RPMI8226 (cell line): ENCODE measurements at places on chromosomes 12 and 14.

- DNase-seq: peak; percentile 71
Observed at GRCh38 chr12:66688846-66689439, 10.1 kb upstream of the GRIP1 start.

DNA sequence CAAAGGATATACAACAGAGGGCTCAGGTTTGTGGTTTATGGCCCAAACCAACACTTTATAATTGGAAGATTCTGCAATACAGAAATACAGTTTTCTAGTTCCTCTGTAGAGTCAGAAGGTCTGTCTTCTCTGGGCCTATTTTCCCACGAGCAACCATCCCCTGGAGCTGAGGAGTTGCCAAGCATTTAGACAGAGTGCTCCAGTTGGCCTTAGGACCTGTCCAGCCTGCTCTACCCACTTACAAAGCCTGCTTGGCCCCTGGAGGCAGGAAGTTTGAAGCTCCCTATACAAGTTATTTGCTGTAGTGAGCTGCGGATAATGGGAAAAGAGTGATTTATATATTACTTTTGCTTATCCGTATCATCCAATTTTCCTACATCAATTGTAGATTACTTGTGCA, 60.8 kb upstream of the HSPB8 start:
- DNase-seq: no peak

DNA sequence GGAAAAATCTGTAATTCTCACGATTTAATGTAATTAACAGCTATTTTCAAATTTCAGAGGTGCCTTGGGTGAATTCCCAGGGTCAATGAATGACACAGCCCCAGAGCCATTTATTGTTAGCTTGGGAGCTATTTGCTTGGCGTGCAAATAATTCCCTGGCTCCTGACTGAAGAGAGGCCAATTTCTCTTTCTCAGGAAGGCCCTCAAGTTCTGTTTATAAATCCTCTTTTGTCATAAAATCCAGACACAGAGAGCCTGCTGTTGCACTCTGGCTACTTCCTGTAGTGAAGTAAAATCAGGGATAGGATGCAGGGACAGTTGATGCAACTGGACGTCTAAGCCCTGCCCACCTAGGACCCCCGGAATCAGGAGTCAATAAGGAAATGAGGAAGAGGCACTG, 154.3 kb downstream of the TMX1 start:
- no peak for DNase-seq

GRCh38 chr14:63276492-63277342, 42.0 kb downstream of the GPHB5 start:
- DNase-seq: no peak

- no peak for DNase-seq
Observed at GRCh38 chr14:97920201-97920600, 1123.0 kb downstream of the VRK1 start.

GRCh38 chr14:50529288-50530179, 2.8 kb downstream of the MAP4K5 start:
- DNase-seq: no peak

DNA sequence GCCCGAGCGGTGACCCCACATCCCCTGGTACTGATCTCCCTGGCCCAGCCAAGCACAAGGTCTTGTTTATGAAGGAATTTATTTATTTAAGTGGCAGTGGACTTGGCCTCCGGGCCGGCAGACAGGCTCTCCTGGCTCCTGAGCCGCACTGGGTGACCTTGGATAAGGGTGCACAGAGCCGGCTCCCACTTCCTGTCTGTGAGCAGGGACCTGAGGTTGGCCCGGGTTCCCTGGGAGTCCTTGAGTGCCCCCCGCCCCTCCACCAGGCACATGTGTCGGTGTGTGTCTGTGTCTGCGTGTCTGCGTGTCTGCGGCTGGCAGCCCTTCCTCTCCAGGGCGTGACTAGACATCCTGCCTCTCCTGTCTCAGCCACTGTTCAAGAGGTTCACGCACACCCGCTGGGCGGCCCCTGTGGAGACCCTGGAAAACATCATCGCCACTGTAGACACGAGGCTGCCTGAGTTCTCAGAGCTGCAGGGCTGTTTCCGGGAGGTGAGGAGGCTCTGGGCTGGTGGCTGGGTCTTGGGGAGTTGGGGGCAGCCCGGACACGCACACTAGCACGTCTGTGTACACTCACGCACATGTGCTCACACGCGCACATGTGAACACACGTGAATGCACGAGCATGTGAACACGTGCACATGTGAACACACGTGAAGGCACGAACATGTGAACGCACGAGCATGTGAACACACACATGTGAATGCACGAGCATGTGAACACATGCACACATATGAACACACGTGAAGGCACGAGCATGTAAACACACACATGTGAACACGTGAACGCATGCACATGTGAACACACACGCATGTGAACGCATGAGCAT, 9.3 kb downstream of the TNFAIP2 start:
- no peak for DNase-seq

- no peak for DNase-seq
Observed at GRCh38 chr12:99553461-99553860, 94.1 kb upstream of the GARIN6 start.

DNA sequence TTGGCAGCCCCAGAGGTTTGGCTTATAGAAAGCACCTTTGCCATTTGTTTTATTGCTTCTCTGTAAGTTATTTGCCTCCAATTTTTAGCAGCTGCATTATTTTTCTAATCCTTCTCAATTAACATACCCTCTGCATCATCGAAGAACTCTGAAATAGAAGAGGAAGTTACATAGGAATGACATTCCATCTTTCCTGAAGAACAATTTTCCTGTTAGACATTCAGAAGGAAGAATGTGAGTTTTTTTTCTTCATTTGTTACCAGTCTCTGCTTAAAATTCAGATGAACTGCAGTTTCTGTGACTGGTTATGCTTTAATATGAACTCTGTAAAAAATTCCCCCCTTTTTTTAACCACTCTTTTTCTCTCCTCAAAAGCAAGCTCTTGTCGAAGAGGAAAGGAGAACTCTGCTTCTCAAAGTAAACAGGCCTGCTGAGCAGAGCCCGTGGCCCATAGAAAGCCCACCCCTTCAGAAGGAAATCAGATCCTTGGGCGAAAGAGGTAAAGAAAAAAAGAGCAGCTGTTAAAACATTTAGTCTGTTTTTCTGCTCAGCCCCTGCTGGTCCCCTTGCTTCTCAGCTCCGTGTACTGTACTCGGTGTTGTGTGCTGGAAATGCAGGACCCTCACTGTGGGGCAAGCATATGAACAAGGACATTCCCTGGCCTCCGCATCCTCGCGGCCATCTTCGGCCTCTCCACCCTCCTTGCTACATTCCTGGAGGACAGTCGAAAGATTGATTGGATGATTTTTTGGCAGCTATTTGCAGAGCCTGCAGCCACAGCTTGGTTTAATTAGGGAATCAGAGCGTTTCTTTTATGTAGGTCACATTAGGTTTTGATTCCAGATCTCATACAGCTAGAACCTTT, 164.4 kb upstream of the LRIG3 start:
- no peak for DNase-seq

DNA sequence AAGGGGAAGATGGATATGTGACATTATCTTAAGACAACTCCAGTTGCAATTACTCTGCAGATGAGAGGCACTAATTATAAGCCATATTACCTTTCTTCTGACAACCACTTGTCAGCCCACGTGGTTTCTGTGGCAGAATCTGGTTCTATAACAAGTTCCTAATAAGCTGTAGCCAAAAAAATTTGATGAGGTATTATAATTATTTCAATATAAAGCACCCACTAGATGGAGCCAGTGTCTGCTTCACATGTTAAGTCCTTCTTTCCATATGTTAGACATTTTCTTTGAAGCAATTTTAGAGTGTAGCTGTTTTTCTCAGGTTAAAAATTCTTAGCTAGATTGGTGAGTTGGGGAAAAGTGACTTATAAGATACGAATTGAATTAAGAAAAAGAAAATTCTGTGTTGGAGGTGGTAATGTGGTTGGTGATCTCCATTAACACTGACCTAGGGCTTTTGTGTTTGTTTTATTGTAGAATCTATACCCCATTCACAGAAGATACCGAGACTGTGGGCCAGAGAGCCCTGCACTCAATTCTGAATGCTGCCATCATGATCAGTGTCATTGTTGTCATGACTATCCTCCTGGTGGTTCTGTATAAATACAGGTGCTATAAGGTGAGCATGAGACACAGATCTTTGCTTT, 36.9 kb downstream of the PSEN1 start:
- peak; percentile 25 for DNase-seq

GRCh38 chr12:117145597-117146154, 44.6 kb downstream of the FBXO21 start:
- DNase-seq: no peak

GRCh38 chr12:103848143-103848542, 7.1 kb upstream of the NT5DC3 start:
- no peak for DNase-seq

DNA sequence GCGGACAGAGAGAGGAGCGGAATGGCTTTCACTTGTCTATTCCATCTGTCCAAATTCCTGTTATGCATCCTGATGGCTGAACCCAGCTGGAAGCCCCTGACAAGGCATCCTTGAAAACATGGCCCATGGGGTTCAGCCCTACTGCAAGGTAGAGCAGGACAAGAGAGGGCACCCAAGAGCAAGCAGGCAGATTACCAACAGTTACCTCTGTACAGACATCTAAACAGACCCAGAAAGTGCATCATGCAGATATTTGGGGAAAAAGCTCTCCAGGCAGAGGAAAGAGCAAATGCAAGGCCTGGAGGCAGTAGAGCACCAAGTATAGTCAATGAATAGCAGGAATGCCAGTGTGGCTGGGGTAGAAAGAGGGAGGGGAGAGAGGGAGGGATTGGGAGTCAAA, 407.5 kb downstream of the PCNX1 start:
- DNase-seq: no peak

- DNase-seq: no peak
Observed at GRCh38 chr14:59918824-59919569, 947 bp upstream of the LRRC9 start.

- no peak for DNase-seq
Observed at GRCh38 chr12:109707470-109707821, 6.2 kb upstream of the FAM222A start.

DNA sequence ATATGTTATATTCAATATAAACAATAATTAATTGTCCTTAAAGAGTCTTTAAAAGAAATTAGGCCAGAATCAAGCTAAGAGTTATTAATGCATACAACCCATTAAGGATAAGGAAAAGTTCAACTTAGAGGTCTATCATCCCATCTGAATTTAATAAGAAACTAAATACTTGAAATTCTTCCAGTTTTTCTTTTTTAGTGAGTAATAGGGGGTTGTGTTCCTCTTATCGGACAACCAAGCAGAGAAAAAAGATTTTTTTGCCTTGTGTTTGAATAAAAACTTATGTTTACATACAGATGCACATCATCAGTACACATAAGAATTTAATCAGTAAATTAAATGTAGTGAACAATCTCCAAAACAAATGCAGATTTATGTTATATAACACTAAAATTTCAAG, 32.5 kb downstream of the PAWR start:
- DNase-seq: no peak

DNA sequence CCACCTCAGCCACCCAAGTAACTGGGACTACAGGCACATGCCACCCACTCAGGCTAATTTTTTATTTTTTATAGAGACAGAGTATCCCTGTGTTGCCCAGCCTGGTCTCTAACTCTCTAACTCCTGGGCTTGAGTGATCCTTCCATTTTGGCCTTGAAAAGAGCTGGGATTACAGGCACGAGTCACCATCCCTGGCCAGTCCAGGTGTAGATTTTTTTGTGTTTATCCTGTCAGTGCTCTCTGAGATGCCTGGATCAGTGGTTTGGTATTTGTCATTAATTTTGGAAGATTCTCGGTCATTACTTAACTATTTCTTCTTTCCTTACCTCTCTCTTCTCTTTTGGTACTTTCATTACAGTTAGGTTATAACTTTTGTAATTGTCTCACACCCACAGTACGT, 5.3 kb upstream of the HIF1A start:
- DNase-seq: no peak

GRCh38 chr12:98758331-98758730, 113.2 kb downstream of the APAF1 start:
- no peak for DNase-seq

DNA sequence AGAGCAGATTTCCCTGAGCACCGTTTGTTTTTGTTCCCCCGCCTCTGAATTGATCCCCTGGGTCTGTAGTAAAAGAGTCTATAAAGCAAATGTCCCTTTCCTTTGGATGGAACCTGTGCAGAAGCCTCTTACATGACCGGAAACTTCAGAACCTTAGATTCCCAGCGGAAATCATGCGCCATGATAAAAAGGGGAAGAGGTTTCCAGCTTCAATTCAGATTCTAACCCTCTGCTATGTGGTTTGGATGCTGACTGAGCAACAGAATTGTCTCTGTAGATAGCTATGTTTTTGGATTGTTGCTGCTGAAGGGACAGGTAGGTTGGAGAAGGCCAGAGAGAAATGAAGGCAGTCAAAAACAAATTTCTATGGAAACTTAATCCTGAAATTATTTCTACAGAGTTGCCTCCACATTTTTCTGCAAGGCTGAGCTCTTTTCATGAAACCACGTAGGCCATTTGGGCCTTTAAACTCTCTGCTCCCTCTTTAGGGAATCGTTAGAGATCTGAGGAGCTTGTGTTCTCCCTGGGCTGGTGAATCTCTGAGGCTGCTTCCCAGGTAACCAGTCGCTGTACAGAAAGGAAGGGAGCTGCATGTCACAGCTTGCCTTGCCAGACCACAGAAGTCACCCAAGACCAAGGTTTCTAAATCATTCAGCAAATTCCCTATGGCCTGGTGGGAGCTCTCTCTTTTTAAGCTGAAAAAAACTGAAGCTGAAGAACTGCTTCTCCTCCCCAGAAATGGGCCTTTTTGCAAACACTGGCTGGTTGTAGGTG, 28.7 kb upstream of the OR10P1 start:
- DNase-seq: no peak

- DNase-seq: no peak
Observed at GRCh38 chr12:6462234-6462995, 8.1 kb downstream of the VAMP1 start.

DNA sequence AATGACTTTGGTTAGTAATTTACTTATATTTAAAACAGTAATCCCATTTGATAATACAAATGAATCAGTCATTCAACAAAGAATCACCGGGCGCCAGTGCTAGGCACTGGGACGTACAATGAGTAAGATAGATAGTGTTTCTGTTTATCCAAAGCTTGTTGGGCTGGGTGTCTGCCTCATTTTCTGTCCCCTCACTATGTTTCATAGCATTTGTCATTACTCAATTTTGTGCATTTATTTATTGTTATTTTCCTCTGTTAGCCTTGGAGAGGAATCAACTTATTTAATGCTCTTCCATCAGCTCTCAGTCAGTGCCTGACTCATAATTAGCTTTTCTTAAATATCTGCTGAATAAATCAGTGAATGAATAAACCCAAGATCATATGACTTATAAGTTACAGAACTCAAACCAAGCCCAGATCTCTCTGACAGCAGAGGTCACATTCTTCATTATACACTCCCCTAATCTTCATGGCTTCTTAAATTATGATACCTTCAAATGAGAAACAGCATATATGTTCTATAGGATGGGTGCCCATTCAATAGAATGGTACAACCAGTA, 86.2 kb downstream of the TSPAN8 start:
- DNase-seq: no peak

- no peak for DNase-seq
Observed at GRCh38 chr12:107525719-107526554, 159.7 kb upstream of the PWP1 start.

GRCh38 chr12:119177724-119178380, 879 bp upstream of the HSPB8 start:
- DNase-seq: no peak
